ENCODE measurements at places on chromosomes 2 and 18. TPM values are rescaled to one million over a fixed set of nuclear protein-coding genes. Genes with fewer than 3 reads are reported as not detected.

The AKAIN1 gene
- not detected for total RNA-seq

GRCh38 chr18:74456017-74456348 lies 1.1 kb downstream of the DIPK1C start:
- DNase-seq, result no peak

The THAP4 gene
- total RNA-seq, result 72.2 TPM

The GKN1 gene
- not detected for total RNA-seq

DNA sequence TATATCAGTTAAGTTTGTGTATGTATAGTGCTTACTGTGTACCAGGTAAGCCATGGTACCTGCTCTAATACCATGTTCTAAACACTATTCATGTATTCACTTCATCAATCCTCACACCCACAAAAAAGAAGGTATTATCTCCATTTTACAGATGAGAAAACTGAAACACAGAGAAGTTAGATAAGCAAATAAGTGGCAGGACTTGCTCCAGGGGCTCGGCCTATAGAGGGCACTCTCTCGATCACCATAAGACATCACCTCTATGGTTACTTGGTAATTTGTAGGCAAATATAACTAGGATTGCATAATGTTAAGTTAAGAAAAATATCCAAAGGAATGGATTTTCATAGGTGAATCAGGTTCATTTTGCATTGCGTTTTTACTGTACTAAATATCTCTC lies 118.1 kb upstream of the FN1 start:
- DNase-seq, result no peak
